ENCODE measurements at places on chromosomes 2 and 18. TPM values are rescaled to one million over a fixed set of nuclear protein-coding genes. Genes with fewer than 3 reads are reported as not detected.

SERPINB10 gene
- total RNA-seq, result not detected

C2orf81 gene
- 0.15 TPM for total RNA-seq

DNA sequence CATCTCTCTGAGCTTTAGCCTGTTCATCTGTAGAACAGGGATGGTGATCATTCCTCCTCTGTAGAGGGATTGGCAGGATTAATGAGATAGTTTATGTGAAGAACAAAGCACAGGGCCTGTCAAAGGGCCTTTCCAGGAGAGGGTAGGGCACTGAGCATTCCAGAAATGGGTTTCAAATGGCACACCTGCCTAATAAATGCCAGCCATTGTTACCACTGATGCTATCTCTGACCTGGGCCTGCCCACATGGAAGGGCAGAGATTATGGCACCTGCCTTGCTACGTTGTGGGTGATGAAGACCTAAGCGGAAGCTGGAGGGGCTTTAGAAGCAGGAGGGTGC is 31.0 kb upstream of the GMPPA start:
- no peak for DNase-seq

TACR1 gene
- not detected for total RNA-seq

SCYGR5 gene
- not detected for total RNA-seq

GRCh38 chr2:96404446-96405373 is 69.1 kb downstream of the NCAPH start:
- DNase-seq, result no peak

SP100 gene
- total RNA-seq, result 16.5 TPM

RAB12 gene
- 25.3 TPM for total RNA-seq

- no peak for DNase-seq
Measured at GRCh38 chr2:171629113-171629512, 58.2 kb upstream of the DYNC1I2 start.

SERPINB7 gene
- not detected for total RNA-seq

DNA sequence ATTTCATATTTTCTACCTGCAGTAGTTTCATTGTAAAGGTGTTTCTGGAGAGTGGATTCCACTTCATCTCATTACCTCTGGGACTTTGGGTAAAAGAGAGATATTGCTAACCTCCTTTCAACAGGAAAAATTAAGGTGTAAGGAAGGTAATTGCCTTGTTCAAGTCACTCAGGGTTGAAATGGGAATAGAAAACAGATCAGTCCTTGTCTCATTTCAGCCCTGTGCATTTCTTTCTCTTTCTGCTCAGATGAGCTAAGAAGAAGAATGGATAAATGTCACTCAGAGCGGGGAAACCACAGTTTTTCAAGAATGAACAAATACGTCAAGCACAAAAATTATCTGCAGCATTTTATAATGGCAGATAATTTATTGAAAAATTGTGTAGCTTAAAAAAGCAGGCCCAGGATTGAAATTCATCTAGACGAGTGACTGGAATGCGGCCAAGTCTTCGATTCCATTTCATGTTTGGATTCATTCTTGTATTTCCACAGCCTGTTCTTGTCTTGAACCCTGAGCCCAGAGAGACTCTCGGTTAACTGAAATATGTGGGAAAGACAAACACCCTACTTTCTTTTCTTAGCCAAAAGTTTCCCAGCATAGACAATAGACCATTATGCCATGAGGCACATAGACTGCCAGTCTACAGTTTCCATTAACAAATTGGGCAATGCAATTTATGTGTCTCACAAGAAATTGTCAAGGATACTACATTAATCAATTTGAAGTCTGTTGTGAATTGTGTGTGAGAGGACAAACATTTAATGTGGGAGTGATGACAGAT is 107.9 kb downstream of the POLE4 start:
- peak; percentile 29 for DNase-seq

- DNase-seq, result no peak
Measured at GRCh38 chr18:25735459-25735858, 355.0 kb downstream of the SS18 start.

CAD gene
- total RNA-seq, result 21.5 TPM

GRCh38 chr2:16684676-16685339 is 19.2 kb upstream of the CYRIA start:
- DNase-seq, result no peak

DNA sequence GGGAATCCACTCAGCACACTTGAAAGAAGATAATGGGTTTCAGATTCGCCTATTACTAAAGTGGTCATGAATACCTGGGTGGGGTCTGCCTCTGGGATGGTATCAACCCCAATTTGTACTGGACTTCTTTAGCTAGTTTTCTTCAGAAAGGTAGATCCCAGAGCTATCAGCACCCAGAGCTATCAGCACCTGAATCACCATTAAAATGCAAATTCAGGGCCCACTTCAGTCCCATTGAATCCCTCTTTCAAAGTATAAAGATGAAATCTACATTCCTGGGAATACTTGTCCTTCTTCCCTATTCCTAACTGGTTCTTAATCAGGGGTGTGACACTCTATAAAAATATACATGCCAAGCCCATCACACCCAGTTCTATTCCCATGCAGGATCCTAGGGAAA is 914.3 kb downstream of the DCC start:
- no peak for DNase-seq

GRCh38 chr2:172489681-172490080 is 62.3 kb downstream of the ITGA6 start:
- no peak for DNase-seq

DNA sequence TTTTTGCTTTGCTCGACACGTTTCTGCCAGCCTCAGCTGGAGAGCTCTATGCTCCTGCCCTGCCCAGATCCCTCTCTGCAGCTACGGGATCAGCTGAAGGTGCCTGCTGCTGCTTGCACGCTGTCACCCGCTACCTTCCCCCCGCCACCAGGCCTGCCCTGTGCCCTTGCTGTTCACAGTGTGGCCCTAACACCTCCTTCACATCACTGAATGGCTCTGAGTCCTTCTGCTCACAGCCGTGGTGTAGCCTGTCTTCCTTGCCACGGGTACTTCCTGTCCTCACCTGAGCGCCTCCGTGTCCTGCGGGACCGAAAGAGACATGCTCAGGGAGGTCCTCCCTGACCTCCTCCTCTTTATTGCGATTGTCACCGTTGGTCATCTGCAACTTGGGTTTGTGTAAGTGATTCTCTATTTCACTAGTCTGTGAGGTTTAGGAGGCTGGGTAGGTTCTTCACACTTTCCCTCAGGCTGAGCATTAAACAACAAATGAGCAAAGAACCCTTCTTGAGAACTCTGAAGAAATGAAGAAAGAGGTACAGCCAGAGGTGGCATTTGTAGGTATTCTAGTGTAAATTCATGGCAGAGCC is 127.5 kb downstream of the NCK2 start:
- DNase-seq, result no peak

DNA sequence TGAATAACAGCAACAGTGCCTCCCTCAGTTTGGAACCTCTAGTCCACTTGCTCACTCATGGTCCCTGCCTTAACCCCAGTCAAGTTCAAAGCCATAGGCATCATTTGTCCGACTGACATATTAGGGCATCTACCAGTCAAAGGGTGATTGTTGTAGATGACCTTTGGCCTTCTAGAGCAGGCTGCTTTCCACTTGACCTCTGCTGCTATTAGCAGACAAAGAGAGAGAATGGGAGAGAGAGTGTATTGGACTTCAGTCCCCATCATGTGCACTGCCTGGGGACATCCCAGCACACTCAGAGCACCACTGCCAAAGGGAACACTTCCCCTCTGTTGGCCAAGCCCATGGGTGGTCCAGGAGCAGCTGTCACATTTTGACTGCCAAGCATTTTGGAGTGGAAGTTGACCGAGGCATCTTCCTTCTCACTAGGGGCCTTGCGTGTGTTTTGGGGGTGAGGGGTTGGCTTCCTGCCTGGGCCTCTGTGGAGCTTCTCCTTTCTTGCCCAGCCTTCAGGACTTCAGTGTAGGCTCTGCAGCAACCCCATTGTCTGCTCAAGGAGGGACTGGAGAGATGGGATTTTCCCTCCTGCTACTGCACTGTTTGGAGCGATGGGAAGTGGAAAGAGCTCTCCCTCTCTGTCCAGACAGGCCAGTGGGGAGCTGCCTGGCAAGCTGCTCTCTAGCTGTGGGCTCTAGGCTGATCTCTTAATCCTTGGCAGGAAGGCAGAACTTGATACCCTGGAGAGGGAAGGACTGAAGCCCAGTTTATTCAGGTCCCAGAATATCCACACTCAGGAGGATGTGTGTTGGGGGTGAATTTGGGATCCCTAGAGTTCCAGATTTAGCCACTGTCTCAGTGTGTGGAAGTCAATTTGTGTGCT is 68.1 kb downstream of the TMEM247 start:
- DNase-seq, result peak; percentile 91

PDCD1 gene
- total RNA-seq, result not detected

SLC23A3 gene
- total RNA-seq, result 0.38 TPM

ABCA12 gene
- 0.04 TPM for total RNA-seq

DNA sequence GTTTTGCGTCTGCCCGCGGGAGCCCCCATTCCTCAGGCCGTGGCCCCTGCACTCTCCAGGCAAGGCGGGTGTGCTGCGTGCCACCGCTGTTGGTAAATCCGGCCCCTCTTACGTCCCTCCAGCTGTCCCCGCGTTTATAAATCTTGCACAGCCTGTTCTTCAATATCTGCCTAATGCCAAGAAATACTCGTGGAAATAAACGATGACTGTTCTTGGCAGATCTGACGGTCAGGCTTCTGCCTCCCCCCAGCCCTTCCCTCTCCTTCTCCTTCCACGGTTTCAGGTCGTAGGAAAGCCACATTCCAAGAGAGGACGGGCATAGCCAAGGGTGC is 20.5 kb downstream of the ODC1 start:
- DNase-seq, result no peak

- DNase-seq, result no peak
Measured at GRCh38 chr2:219614076-219614860, 13.2 kb upstream of the SLC4A3 start.

Data from HepG2 (cell line).